Cardiac muscle cell (in vitro differentiated cells and primary cell): ENCODE measurements at places on chromosomes 5 and 9.

DNA sequence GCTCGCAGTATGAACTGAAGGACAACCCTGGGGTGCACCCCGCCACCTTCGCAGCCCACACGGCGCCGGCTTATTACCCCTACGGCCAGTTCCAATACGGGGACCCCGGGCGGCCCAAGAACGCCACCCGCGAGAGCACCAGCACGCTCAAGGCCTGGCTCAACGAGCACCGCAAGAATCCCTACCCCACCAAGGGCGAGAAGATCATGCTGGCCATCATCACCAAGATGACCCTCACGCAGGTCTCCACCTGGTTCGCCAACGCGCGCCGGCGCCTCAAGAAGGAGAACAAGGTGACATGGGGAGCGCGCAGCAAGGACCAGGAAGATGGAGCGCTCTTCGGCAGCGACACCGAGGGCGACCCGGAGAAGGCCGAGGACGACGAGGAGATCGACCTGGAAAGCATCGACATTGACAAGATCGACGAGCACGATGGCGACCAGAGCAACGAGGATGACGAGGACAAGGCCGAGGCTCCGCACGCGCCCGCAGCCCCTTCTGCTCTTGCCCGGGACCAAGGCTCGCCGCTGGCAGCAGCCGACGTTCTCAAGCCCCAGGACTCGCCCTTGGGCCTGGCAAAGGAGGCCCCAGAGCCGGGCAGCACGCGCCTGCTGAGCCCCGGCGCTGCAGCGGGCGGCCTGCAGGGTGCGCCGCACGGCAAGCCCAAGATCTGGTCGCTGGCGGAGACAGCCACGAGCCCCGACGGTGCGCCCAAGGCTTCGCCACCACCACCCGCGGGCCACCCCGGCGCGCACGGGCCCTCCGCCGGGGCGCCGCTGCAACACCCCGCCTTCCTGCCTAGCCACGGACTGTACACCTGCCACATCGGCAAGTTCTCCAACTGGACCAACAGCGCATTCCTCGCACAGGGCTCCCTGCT lies 3.8 kb downstream of the IRX1 start:
- no peak for DNase-seq

DNA sequence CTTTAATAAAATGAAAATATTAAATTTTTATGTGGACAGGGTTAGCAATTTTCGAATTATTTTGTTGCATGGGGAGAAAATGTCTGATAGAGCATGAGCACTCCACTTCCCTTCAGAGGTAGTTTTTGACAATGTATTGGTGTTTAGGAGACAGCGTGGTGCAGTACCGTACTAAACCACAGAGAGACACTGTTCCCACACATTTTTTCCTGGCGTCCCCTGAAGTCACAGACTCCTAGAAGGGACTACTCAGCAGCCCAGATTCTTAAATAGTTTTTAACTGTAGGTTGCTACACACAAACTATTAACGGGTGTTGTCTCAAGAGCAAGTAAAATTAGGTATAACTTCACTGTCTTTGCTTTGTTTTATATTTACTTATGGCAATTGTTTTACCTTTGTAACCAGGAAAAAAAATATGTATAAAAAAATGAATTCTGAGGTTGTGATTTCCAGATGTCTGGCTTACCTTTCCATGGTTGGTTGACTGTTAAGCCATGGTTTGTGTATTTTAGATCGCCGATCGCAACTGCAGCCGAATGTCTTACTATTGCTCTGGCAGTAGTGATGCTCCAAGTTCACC lies 171.2 kb downstream of the DOCK8 start:
- DNase-seq = peak; percentile 85

DNA sequence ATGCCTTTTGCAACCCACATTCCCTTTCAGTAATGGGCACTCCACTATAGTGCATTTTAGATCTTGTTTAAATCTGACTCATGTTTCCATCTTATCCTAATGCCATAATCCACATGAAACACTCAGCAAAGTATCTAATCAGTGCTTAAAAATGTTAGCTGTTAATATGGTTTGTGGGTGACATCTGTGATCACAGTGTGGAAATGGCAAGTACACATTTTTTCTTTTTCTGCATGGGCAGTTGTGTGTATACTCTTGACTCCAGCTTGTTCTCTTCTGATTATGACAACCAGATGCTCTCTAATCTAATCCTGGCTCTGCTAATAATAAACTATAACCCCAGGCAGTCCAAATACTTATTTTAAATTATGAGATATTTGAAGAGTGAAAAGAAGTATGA lies 103.3 kb downstream of the EDIL3 start:
- DNase-seq = no peak

DNA sequence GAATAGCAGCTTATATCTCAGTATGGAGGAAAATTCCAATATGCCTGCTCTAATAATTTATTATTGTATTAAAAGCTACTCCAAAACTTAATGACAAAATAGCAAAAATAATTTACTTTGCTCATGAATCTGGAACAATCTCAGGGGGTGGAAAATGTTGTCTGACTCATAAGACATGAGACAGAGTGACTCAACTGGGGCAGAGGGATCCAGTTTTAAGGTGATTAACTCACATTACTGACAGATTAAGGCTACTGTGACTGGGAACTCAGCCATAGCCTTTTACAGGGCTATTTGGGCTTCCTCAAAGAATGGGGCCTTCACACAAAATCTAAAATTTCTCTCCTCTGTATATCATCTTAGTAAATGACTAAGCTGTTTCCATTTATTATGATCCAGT lies 1172.9 kb downstream of the CDH12 start:
- peak; percentile 85 for DNase-seq

DNA sequence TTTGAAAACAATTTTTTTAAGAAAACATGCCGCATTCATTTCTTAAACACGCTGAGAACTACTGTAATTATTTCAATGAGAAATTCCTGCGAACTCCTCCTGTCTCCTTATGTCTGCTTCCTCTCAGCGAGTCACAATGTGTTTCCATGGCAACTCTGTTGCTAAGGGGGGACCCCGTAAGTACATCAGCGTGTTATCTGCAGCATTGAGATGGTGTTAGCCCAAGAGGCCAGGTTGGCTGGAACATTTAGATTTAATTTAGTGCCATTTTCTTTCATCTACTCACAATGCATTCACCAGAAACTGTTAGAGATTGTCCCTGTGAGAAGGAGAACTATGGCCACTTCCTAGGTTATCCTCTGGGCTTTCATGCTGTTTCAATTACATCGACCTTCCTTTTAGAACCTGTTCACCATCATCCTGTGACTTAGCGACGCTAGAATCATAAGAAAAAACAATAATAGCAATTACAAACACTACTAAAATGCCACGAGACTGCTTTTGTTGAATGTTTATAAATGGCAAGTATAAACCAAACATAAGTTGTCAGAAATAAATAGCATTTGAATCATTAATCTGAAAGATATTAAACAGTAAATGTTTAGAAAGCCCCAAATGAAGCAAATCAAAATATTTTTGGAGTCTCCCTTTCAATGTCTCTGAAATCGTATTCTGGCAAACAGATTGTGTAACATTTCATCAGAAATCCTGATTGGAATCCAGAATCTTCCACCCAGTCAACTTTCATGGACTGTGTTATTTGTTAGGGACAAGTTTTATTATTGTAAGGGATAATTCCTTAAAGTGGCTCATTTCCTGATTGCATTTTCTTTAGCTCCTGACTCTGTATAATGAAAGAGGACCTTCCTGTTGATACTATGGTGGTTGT lies 39.7 kb upstream of the SHC3 start:
- DNase-seq = no peak

DNA sequence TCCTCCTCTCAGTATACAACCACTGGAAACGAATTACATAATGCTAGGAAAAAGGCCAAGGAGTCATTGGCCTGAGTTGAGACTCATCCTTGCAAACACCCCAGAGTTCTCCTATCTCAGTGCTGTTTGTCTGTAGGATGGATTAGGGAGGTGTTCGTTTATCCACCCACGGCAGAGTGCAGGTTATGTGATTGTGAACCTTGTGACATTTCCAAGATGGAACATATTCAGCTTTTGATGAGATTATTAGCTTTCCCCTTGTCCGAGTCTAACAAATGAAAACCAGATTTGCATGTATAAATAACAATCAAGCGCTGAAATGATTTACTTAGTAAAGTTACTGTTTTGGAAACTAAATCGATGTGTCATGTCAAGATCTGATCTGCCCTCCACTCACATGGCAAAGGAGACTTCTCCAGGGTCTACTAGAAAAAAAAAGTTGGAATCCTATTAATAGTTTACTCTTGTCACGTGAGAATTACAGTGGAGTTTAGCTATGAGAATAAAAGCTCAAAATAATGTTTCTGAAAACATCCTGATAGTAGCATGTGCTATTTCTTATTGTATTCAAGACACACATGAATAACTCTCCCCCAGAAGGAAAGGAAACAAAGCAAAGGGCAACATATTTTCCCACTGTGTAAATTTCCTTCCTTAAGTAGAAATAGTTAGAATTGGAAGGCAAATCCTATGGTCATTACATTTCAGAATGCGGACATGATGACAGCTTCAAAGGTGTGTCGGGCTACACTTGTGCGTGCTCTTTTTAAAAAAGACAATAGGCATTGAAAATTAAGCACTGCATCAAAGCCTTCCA lies 600.4 kb downstream of the EBF1 start:
- no peak for DNase-seq
